ENCODE measurements at places on chromosomes 12 and 14.

DNA sequence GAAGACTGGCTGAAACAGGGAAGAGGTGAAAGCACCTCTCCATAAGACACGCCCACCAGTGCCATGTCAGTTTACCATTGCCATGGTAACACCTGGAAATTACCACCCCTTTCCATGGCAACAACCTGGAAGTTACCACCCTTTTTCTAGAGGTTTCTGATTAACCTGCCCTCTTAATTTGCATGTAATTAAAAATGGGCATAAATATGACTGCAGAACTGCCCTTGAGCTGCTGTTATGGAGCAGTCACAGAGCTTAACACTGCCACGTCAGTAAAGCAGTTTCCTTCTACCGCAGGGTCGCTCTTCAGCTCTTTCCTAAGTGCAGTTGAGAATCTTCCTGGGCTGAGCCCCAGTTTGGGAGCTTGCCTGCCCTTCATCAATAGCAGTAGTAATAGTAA, 55.2 kb downstream of the RASSF3 start:
- DNase-seq = no peak

DNA sequence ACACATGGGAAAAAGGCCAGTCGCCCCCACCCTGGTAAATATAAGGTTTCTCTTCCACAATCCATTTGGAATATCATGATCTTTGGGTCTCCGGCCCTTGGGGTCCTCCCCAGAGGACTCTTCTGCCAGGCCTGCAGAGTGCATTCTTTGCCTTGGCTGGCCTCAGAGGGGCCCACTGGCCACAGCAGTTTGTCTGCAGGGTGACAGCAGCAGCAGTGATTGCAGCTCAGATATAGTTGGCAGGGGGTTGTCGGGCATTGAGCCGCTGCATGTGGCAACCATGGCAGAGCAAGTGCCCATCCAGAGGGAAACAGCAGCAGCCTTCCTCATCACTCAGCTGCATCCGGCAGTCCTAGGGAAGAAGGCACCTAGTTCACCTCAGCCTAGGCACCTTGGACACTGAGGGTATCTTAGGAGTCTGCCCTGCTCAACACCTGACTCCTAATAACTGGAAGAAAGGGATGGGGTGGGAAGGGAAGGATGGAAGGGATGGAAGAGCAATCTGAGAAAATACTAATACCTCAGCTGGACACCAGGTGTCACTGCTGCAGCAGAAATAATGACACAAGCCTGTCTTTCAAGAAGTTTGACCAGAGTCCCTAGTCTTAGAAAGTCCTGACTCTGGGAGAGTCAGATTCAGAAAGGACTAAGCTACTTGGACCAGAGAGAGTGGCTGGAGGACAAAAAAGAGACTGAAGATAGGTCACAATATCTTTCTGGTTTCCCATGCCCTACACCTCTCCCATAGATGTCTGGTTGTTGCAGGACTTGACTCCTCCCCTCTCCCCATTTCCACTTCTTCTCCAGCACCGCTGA, 8.9 kb downstream of the AJUBA start:
- DNase-seq = peak; percentile 70

- no peak for DNase-seq
Measured at GRCh38 chr14:37246427-37246829, 48.7 kb downstream of the MIPOL1 start.

GRCh38 chr14:52020161-52020714, 30.9 kb downstream of the RTRAF start:
- no peak for DNase-seq

- DNase-seq = peak; percentile 97
Measured at GRCh38 chr12:12990700-12991468, 9.2 kb downstream of the HEBP1 start.

DNA sequence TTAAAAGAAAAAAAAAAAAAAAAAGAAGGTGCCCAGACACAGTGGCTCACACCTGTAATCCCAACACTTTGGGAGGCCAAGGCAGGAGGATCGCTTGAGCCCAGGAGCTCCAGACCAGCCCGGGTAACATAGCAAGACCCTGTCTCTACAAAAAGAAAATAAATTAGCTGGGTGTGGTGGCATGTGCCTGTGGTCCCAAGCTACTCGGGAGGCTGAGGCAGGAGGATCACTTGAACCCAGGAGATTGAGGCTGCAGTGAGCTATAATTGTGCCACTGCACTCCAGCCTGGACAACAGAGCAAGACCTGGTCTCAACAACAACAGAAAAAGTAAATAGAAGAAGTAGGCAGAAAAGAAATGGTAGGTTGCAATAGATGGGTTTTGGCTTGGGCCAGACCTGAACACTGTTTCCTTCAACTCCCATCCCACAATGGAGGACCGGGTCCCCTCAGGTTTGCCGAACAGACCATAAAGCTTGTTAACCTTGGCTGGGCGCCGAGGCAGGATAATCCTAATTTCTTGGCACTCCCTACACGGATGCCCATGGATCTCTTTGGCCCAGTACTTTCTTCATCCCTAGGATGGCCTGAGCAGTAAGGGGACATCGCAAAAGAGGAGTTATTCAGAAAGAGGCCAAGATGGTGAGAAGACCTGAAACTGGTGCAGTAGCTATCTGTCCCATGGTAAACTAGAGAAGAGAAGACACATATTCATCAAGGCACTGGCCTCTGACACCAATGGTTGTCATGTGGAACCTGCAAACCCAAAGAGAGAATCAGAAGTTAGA, 165.5 kb upstream of the CCND2 start:
- DNase-seq = no peak

- no peak for DNase-seq
Measured at GRCh38 chr12:128449146-128449894, 182.3 kb downstream of the TMEM132C start.

DNA sequence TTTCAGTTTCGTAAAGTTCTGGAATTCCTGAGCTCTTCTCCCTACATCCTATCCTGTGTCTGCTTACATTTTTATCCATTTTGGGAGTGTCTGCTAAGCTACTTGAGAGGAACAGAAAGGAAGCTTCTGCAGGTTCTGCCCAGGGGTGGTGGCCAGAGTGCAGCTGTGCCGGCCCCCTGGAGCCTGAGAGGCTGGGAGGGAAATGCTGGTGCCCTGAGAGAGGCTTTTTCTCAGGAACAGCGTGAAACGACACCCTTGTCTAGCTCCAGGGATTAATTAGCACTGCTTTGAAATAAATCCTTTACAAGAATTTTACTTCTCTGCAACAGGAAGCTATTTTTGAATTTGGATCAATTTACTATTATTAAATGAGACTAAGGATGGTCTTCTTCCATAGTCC, 165.4 kb downstream of the SLC15A5 start:
- no peak for DNase-seq

DNA sequence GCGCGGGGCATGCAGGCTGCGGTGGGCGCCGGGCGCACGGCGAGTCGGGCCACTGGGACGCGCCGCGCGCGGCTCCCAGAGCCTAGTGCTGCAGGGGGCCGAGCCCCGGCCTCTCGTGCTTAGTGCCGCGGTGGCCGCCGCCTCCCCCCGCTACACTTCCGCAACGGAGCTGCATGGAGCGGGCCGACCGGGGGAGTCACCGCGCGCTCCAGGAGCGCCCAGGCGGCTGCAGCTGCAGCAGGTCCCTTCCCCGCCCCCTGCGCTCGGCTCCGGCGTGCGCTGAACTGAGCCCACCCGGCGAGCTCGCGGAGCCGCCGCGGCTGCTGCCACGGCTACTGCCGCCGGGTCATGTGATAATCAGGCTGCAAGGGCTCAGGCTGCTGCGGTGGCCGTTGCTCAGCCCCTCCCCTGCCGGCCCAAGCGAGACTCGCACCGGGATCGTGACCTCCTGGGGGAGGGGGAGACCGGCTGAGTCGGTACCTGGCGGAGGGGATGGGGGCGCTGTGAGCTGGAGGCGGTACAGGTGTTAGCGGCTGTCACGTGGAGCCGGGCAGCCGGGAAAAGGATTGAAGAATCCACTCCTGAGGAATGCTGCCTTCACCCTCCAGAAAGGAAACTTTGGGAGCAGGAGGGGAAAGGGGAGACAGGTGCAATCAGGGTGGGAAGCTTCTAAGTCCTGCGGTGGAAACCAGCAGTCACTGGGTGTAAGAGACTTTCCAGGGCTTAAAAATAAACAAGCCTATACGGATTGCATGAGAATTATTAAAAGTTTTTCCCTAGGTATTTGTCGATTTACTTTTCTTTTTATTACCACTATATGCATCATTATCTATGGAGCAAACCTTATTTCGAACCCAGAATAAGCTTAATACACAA, at the start of gene PPM1H:
Gene PPM1H, minus strand, starts transcription at position 352 of the 876 bp plus-strand sequence. CDS start 414 bp downstream, outside the sequence.
- peak; percentile 99 for DNase-seq

GRCh38 chr14:68216957-68217356, 397.4 kb downstream of the RAD51B start:
- DNase-seq = no peak

DNA sequence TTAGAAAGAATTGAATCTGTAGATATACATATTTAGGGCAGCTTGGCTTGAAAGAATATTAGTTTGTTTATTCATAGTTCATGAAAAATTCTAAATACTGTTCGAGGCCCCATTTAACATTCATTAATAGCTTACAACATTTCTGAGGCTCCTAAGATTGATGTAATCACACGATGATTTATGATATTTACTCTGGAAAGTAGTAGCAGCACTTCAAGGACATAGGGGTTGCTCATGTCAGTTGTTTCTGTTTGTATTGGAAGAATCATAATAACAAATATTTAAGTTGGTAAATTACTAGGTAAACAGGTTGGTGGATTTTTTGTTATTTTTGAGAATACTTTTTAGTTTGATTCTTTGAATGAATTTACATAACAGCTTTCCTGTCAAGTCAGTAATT, 30.4 kb downstream of the CAND1 start:
- DNase-seq = no peak

GRCh38 chr12:49261721-49262120, 3.2 kb upstream of the TUBA1C start:
- DNase-seq = no peak

- DNase-seq = no peak
Measured at GRCh38 chr14:70935135-70935534, 27.9 kb downstream of the PCNX1 start.

GRCh38 chr12:26052652-26053051, 72.2 kb downstream of the BHLHE41 start:
- DNase-seq = no peak

GRCh38 chr12:128789356-128789929, 34.3 kb downstream of the SLC15A4 start:
- DNase-seq = no peak

- DNase-seq = peak; percentile 77
Measured at GRCh38 chr14:100688598-100689461, 37.9 kb upstream of the DLK1 start.

- DNase-seq = no peak
Measured at GRCh38 chr14:96635850-96636249, 133.7 kb downstream of the PAPOLA start.

Measured in islet precursor cell (in vitro differentiated cells).